ENCODE measurements at places on chromosomes 12 and 14.

GRCh38 chr12:102052192-102053061, 9.4 kb downstream of the WASHC3 start:
- no peak for DNase-seq

GRCh38 chr14:56413721-56414120, 165.9 kb upstream of the TMEM260 start:
- DNase-seq = no peak

DNA sequence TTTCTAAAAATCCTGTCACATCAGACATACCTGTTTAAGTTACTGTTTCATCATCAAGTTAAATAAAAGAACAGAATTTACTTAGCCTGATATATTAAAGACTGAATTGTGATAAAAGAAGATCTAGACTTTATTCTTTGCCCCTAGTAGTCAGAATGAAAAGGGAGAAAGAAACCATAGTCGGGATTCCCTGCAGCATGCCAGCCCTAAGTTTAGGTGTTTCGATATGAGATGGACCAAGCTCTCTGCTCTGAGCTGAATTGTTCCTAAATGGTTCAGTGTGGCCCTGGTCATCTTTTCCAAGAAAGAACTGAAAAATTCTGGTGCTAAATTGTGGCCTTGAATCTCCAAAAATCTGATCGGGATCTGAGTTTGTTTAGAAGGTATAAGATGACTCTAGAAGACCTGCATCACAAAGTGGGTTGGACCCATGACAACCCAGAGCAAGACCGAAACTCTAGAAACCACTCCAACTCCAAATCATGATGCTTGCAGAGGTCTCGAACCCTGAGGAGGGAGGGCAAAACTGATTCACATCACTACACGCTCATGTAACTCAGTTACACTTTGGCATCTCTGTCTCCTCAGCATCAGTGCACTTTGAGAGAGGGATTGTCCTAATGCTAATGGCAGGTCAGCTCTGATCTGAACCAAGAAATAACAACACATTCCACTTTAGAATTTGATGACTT, 15.7 kb downstream of the PTGER2 start:
- no peak for DNase-seq

- DNase-seq = no peak
Observed at GRCh38 chr14:54890788-54891187, 11.8 kb downstream of the GCH1 start.

- DNase-seq = no peak
Observed at GRCh38 chr14:53325176-53325806, 172.2 kb upstream of the DDHD1 start.

DNA sequence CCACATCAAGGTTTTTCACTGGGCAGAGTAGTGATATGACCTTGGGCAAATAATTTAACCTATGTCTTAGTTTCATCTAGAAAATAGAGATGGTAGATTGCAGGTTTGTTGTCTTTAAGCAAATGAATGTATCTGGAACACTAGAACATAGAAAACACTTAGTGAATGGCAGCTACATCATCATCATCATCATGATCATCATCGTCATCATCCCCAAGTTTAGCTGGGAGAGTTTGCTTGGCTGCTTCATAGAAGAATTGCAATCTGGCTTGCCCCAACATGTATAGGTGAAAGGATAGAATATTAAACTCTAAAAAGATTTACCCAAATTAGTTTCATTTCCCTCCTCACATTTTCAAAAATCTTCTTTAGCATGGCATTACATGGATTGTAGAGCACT, 91.3 kb upstream of the TMEM260 start:
- no peak for DNase-seq

GRCh38 chr14:67763158-67763822, 53.1 kb downstream of the ZFYVE26 start:
- DNase-seq = no peak

GRCh38 chr14:67746927-67747326, 45.2 kb downstream of the RDH12 start:
- no peak for DNase-seq

- no peak for DNase-seq
Observed at GRCh38 chr12:109558374-109559199, 14.7 kb downstream of the MMAB start.

DNA sequence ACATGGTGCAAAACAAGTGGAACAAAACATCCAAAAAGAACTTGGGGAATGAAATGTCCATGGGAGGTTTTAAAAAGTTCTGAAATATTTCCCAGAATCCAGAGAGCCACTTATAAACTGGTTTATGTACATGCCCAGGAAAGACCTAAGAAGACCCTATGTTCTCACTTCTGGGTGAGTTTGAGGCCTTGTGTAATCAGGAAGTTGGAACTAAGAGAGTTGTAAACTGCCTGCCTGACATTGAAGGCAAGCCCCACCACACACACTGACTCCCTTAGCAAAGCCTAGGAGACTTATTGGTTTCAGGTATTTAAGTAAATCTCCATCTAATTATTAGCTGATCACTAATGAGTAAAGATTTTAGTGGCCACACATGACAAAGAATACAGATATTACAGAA, 142.5 kb downstream of the LRIG3 start:
- DNase-seq = no peak

GRCh38 chr12:802242-803120, 50.1 kb downstream of the WNK1 start:
- DNase-seq = no peak

GRCh38 chr14:69629225-69630127, 18.1 kb downstream of the SUSD6 start:
- no peak for DNase-seq

DNA sequence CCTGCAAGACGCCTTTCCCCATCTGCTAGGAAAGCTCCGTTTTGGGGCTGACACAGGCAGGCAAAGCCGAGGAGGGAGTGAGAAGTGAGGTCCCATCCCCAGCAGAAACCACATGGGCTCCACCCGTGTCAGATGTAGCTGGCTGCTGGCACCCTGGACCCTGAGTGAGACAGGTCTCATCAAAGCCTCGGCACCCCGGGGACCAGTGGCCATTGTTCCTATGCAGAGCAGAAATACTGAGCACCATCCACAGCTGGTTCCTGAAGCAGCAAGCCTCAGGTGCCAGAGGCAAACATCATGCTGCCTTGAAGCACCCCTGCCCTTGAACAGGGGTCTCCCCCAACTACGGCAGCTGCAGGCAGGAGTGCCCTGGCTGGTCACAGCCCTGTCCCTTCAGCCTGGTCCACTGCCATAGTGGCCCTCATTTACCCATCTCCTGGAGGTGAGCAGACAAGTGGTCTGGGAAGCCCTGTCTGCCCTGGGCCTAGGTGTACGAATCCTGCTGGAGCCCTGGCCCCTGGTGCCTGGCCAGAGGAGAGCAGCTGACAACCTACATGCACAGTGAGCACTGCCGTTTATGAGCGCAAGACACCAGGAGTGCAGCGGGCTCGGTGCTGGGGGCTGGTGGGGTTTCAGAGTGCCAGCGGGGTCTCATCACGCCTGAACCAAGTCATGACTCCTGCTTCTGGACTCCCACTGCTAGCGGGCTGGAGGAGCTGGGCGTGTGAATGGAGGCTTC, 289.8 kb upstream of the RTL1 start:
- DNase-seq = no peak

GRCh38 chr14:96250485-96250884, 5.5 kb upstream of the BDKRB1 start:
- no peak for DNase-seq

DNA sequence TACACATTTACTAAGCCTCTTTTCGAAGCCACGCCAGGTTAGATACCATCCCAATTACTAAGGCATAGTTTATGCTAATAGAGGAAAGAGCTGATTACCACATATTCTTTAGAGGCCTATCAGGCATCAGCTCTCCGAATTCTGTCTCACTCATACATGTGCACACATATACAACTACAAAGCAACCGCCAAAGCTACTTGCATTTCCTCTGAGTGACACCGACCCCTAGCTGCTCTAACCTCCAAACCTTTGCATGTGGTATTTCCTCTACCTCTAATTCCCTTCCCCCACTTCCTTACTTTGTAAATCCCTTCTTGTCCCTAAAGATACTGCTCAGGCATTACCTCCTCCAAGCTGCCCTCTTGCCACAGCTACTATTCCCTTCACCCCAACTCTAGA, 107.2 kb downstream of the DUSP6 start:
- DNase-seq = no peak

GRCh38 chr12:57046086-57046791, 3.7 kb downstream of the MYO1A start:
- no peak for DNase-seq

DNA sequence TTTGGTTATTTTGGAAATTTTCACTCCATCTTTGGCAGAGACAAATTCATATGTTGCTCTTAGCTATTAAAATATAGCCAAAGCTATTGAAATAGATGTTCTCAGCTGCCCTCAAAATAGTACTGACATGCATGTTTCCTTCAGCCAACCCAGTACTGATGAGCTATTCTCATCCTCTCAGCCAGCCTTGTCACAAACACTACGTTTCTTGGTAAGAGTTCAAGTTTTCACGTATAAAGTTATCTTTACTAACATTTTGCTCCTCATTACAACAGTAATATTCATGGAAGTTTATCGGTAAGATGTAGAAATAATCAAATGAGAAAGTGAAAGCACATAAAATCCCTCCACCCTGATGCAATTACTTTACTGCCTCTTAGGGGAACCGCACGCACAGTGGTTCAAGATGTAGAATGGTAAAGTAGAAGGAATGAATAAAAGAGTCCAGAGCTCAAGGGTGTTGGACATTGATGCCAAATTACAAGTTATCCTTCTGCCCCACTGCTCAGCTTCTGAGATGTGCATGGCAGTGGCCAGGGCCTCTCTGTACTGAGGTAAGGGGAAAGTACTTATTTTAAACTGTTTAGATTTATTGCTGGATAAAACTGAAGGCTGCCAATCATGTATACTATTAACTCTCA, 20.7 kb downstream of the GCH1 start:
- no peak for DNase-seq

DNA sequence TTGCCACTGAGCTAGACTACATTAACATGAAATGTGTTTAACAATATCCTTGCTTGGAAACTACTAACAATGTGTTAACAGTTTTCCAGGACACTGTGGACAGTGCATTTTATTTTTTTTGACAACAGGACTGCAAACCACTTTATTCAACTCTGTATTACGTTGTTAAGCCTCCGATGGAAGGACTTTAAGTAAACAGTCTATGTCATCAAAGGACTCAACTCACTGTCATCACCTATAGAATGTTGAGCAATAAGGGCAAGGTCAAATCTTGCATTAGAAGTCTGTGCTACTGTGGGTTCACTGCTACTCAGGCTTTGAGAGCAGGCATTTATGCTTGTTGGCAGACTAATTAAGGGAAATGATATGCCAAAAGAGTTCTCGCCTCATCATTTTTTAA, 483.7 kb downstream of the FLRT2 start:
- DNase-seq = no peak

- DNase-seq = no peak
Observed at GRCh38 chr12:114013575-114014345, 47.6 kb upstream of the RBM19 start.

GRCh38 chr14:53032838-53033390, 82.1 kb upstream of the FERMT2 start:
- no peak for DNase-seq

GRCh38 chr14:24366721-24367513, 1.1 kb upstream of the NFATC4 start:
- DNase-seq = no peak

DNA sequence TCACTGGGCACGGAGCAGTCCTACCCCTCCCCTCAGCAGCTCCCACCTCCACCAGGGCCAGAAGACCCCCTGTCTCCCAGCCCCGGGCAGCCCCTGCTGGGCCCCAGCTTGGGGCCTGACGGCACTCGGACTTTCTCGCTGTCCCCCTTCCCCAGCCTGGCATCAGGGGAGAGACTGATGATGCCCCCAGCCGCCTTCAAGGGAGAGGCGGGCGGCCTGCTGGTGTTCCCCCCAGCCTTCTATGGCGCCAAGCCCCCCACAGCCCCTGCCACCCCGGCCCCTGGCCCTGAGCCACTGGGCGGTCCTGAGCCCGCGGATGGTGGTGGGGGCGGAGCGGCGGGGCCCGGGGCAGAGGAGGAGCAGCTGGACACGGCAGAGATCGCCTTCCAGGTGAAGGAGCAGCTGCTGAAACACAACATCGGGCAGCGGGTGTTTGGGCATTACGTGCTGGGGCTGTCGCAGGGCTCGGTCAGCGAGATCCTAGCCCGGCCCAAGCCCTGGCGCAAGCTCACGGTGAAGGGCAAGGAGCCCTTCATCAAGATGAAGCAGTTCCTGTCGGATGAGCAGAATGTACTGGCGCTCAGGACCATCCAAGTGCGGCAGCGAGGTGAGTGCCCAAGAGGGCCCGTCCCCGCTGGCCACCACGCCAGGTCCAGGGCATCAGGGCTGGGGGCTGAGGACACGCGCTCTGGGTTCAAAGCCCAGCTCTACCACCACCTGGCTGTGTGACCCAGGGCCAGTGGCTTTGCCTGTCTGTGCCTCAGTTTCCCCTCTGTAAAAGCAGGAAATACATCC, 58.6 kb downstream of the PHETA1 start:
- DNase-seq = no peak

GRCh38 chr12:7354529-7354928, 50.7 kb downstream of the ACSM4 start:
- no peak for DNase-seq

- DNase-seq = no peak
Observed at GRCh38 chr14:90983560-90983959, 76.9 kb downstream of the RPS6KA5 start.

- no peak for DNase-seq
Observed at GRCh38 chr12:93025145-93026103, 96.3 kb upstream of the EEA1 start.

- no peak for DNase-seq
Observed at GRCh38 chr14:69077841-69078240, 75.1 kb downstream of the DCAF5 start.

- DNase-seq = no peak
Observed at GRCh38 chr12:58914457-58914856, 5.8 kb downstream of the LRIG3 start.

DNA sequence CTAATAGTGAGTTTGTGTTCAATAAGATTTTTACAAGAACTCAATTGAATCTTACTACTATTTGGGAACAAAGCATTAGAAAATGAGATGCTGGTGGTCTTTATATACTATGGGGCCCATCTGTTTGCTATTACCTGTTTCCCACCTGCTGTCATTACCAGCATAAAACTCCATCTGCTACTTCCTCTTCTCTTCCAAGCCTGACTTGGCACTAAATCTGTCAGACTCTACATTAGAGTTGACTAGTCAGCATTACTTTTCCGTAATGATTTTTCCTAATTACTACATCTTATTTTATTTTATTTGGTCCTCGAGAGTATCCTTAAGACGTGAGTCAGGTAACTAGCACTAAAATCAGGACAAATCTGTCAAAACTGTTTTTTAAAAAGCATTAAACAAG, 68.1 kb upstream of the KRR1 start:
- no peak for DNase-seq

GRCh38 chr12:83214185-83214584, 527.5 kb downstream of the TMTC2 start:
- DNase-seq = no peak

DNA sequence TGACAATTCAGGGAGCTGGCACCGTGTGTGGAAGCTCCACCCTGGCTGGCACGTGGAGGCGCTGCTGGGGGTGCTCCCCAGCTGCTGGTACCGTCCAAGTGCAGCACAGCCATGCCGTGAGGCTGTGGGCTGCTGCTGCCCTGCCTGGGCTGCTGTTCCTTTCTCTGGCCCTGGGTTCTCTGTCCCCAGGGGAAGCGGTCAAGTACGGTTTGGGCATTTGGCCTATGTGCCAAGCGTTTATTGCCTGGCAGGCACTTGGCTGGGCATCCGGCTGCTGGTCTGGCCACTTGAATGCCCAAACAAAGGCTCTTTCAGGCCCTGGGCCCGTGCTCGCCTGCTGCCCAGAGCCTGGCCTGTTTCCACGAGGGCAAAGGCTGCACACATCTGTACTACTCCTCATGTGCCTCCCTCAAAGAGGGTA, 39.6 kb downstream of the RHOF start:
- no peak for DNase-seq
